ENCODE measurements at places on chromosomes 6 and 20.

DNA sequence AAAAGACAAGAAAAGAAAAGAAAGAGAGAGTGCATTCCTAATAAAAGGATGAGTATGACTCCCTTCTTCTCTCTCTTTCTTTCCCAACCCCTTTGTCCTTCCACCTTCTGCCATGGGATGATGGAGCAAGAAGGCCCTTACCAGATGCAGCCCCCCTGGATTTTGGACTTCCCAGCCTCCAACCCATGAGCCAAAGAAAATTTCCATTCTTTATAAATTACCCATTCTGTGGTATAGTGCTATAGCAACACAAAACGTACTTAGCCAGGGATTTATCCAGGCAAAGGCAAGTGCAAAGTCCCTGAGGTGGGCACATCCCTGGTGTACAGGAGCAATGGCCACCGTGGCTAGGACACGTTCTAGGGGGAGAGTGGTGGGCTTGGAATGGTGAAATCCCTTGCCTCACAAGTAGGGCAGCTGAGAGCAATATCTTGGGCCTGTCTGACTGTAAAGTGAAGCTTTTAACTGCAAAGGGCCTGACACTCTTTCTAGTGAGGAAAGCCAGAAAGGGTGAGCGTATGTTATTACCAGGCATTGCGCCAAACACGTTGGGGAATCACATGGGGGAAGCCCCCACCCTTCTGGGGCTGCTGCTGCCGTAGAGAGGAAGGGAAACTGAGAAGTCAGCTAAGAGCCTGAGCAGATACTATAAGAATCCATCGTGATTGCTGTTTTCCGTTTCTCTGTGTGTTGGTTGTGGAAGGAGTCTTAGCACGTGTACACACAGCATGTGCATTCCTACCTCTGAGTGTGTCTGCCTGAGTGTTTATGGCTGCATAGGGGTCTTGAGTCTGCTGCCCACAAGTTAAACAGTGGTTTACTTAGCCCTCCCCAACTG is 50.7 kb upstream of the SIRPA start:
- H3K27me3 ChIP-seq, result no peaks in the 10 kb centered on the region
- H3K36me3 ChIP-seq, result no peaks in the 10 kb centered on the region
- peaks cover 9% of the 10 kb centered on the region for H3K4me1 ChIP-seq
- DNase-seq, result no peak
- no peak overlapping the region for H3K4me3 ChIP-seq

DNA sequence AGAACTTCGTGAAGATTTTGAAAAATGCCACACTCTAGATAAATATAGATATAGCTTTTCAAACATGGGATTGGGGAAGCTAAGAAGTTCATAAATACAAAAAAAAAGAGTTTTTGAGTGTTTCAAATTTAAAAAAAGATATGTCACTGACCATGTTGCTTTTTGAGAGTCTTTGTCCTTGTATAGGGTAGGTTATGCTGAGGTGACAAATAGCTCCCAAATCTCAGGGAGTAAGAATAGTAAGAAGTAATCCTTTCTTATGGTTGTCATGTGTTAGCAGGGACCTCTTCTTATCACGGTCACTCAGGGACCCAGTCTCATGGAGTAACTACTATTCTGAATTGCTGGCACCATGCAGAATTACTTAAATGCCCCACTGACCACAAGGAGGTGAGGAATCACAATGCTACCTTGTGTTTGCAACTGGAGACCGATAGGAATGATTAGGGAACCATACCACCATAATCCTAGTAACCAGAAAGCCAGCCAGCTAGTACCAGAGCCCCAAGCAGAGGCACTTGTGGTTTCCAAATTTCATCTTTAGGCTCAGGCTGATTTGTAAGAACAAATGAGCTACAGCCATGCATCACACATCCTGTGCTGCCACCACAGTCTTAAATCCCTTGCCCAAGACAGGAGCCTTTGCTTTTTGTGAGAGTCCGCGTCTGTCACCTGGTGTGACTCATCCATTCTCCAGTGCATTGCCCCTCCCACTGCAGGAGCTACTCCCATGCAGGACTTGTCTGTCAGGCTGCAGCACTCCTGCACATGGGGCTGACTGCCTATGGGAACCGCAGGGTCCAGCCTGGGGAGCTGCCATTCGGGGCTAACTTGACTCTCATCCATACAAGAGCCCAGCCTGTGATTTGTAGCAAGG is 42.4 kb upstream of the ADGRF4 start:
- DNase-seq, result peak; percentile 45
- H3K4me1 ChIP-seq, result no peaks in the 10 kb centered on the region
- H3K27ac ChIP-seq, result no peak overlapping the region
- H3K27me3 ChIP-seq, result no peaks in the 10 kb centered on the region
- no peaks in the 10 kb centered on the region for H3K36me3 ChIP-seq
- no peak overlapping the region for H3K4me3 ChIP-seq

DNA sequence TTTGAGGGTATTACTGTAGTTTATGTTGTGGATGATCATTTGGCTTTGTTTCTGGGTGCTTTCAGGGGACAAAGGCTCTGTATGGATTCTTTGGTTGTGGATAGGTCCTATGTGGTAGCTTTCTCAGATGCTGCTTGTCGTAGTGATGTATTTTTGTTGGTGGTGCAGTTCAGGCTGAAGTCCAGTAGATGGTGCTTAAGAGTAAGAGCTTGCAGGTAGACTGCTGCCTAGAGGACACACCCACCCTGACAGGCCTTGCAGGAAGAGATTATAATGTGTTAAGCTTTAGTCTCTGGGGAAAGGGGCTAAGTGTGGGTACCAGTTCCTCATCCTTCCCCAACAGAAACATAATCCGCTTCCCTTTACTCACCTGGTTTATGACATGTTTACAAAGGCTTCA is 62.6 kb upstream of the ADGRB3 start:
- no peak overlapping the region for H3K4me3 ChIP-seq
- H3K27me3 ChIP-seq, result no peaks in the 10 kb centered on the region
- no peak overlapping the region for H3K27ac ChIP-seq
- DNase-seq, result no peak
- H3K36me3 ChIP-seq, result no peaks in the 10 kb centered on the region

DNA sequence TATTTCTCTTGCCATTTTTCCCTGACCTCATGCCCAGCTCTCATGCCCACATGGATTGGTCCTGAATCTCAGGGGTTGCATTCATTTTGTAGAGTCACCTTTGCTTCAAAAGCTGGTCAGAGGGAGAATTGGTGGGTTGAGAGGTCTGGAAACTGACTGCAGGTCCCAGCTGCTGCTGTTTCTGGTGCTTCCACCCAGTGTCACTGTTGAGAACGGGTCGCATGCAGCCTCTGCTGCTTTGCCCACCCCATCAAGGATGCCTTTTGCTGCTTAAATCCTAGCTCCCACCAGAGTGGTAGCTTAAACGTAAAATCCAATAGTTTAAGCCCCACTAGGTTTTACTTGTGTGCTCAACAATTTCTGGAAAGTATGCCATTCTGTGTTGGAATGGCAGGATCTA is 211.4 kb upstream of the TSHZ2 start:
- no peaks in the 10 kb centered on the region for H3K36me3 ChIP-seq
- H3K4me1 ChIP-seq, result no peaks in the 10 kb centered on the region
- no peak overlapping the region for H3K4me3 ChIP-seq

DNA sequence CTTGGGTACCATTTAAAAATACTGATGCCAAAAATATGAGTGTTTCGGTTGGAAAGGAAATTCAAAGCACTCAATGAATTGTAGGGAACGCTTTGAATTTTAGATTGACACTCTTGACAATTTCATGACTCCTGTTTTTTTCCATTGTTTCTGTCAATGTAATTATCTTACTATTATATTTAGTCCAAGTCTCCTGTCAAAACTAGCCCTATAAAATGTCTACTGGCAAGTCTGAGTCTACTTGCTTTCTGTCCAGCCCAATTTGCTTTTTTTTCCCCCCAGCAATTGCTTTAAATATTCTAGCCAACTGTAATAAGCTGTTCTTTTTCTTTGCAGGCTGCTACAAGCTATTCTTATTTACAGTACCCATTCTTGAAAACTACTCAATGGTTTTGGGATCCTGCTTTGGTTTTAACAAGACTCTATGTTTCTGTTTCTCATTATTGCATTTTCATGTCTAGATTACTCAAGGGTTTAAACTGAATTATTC is 1103.9 kb upstream of the GJE1 start:
- H3K4me3 ChIP-seq, result no peak overlapping the region
- H3K4me1 ChIP-seq, result no peaks in the 10 kb centered on the region
- no peaks in the 10 kb centered on the region for H3K36me3 ChIP-seq
- no peak for DNase-seq
- no peaks in the 10 kb centered on the region for H3K27me3 ChIP-seq
